ENCODE measurements at places on chromosomes 5 and 9.

- no peak for DNase-seq
These were observed 71.4 kb upstream of the CAST start for GRCh38 chr5:96590796-96591195.

DNA sequence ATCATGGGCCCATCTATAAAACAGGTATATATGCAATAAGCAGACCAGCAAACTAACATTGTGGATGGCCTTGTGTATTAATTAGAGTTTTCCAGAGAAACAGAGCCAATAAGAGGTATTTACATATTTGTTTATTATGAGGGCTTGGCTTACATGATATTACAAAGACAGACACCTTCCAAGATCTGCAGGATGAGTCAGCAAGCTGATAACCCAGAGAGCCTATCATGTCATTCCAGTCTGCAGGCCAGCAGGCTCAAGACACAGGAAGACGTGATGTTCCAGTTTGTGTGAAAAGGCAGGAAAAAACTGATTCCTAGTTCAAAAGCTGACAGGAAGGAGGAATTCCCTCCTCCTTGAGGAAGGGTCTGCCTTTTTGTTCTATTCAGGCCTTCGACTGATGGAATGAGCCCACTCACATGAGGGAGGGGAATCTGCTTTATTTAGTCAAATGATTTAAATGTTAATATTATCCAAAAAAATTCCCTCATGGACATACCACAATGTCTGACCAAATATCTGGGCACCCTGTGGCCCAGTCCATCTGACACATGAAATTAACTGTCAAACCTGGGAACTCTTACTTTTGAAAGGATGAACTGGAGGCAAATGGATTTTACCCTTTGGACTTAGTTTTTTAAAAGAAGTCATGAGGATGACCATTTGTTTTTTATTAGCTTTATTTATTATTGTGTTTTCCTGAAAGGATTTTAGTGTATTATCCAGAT is 161.2 kb upstream of the CHD1 start:
- no peak for DNase-seq

DNA sequence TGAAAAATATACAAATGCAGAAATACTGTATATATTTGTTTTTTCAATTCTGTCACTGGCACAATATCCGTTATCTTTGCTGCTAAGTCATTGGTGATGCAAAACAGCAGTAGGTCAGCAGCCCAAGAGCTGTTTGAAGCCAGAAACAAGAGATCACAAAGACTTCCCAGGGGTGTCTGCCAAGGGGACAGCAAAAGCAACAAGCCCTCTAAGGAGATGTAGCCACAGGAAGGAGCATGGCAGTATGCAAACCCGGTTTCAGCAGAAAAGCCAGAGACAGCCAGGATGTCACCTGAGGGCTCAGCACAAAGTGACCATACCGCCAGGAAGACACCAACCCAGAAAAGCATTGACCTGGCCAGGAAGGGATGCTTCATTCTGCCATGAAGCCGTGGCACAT is 241.5 kb downstream of the ARRDC3 start:
- DNase-seq = no peak

GRCh38 chr5:170750791-170751190 is 32.7 kb upstream of the GABRP start:
- DNase-seq = no peak

DNA sequence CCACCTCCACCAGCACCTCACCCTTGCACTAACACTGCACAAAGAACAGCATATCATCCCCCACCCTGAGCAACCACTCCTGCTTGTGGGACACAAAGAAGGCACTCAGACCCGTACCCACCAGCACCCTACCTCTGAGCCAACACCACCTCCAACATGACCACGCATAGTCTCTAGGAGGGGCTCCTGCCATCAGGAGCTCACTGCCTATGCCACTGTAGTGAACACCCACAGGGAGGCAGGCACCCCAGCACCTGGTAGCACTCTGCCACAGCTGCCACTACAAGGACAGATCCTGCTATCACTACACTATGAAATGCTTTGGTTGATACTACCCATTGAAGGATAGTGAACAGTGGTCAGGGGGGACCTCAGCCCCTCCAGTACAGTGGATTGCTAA is 395.6 kb upstream of the GRAMD2B start:
- no peak for DNase-seq

GRCh38 chr9:100674419-100675122 is 96.7 kb downstream of the CAVIN4 start:
- no peak for DNase-seq

DNA sequence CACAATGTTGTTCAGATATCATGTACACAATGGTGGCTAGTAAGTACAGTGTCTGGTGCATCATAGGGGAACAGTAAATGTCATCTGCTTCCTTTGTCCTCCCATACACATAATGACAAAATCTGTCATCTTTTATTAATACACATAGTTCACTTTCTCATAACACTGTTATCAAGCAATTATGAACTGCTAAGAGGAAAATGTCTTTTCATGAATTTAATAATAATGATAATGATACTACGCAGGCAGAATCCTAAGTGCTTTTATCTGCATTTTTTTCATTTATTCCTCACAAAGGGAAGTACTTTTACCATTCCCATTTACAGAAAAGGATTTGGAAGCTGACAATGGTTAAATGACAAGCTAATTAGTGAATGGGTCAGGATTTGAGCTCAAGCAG is 35.7 kb downstream of the DPYSL3 start:
- no peak for DNase-seq

DNA sequence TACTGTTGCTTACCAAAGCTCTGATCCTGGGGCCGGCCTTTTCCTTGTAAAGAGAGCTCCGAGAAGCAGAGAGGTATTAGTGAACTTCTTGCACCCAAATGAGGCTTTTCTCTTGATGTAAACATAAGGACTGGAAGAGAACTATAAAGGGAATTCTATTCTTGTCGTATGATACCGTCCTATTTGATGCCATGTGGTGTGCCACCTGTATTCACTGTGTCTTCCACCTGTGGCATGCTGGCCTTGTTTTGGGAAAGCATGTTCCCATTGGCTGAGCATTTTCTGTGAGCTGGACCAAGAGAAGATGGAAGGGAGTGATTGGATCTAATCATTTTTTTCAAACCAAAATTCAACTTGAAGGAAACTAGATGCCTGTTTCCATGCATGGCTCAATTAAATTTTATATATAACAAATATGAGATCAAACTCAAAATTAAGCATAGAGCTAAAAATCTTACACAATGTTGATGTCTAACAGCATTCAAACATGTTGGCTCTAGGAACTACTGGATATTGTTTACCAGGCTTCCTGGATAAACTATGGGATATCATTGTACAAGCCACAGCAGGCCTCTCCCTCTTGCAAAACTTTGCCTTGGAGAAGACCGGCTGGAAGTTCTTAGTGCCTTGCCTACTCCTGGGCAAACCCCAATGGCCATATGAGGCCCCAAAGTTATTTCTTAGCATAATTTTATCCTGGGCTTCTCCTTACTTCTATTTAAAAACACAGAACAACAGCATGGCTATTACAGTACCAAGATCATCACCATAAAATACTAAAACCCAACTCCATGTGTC is 115.3 kb downstream of the TSSK1B start:
- no peak for DNase-seq

DNA sequence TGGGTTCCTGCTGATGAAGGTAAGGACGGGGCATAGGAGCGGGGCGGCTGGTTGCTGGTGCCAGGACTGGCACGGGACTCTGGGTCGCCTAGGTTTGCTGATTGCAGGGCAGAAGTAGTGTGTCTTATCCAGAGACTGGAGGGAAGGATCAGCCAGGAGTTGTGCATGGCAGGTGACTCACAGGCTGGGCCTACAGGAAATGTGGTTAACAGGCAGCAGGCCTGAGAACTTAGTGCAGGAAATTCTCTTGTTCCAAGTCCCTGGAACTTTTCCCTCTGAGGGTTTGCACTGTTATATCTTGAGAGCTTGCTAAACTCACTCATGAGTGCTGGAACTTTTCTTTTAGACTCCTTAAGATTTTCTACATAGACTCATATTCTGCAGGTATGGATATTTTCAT is 95.1 kb downstream of the ANXA2R start:
- DNase-seq = peak; percentile 96

DNA sequence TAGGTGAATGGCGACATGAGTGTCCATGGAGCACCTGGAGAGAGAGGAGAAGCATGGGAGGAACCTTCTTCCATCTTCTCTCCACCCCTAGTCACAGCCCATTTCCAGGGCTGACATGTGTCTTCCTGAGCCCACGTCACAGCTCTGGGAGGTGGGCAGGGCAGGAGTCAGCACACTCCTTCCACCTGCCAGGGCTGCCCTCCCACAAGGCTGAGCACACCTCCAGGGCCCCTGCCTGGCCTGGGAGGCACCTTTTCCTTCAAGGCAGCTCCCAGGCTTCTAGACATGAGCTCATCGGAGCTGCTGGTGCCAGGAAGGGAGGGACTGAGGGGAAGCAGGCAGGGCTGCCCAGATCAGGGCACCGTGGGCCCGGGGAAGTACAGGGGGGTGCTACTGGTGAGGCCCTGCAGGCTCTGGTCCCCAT is 13.6 kb upstream of the SYNPO start:
- DNase-seq = no peak

DNA sequence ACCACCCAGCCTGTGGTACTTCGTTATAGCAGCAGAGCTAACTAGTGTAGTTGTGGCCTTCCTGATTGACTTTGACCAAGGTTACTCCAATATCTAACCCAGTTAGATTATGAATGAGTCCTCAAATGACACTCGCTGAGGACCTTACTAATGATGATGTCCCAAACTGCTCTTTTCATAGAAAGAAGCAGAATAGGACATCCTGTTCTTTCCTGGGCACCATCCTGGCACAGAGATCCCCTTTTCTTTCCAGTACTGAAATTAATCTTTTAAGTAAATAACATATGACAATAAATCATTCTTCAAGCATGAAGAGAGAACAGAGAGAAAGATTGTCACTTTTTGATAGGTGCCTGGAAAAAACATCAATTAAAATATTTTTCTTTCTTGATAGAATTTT is 26.7 kb upstream of the SPINK14 start:
- DNase-seq = no peak

- no peak for DNase-seq
These were observed 10.7 kb upstream of the DIPK1B start for GRCh38 chr9:136701668-136702053.

DNA sequence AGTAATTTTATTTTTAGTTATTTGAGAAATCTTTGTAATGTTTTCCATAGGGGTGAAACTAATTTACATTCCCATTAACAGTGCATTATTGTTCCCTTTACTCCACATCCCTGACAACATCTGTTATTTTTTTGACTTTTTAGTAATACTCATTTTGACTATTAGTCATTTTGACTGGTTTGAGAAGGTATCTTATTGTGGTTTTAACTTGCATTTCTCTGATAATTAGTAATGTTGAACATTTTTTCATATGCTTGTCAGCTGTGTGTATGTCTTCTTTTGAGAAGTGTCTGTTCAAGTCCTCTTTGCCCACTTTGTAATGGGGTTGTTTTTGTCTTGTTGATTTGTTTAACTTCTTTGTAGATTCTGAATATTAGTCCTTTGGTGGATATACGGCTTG is 27.5 kb downstream of the CCDC152 start:
- DNase-seq = no peak

GRCh38 chr5:39052141-39052540 is 22.1 kb downstream of the RICTOR start:
- DNase-seq = no peak

- peak; percentile 45 for DNase-seq
These were observed 2.5 kb downstream of the PTGES2 start for GRCh38 chr9:128124873-128125579.

DNA sequence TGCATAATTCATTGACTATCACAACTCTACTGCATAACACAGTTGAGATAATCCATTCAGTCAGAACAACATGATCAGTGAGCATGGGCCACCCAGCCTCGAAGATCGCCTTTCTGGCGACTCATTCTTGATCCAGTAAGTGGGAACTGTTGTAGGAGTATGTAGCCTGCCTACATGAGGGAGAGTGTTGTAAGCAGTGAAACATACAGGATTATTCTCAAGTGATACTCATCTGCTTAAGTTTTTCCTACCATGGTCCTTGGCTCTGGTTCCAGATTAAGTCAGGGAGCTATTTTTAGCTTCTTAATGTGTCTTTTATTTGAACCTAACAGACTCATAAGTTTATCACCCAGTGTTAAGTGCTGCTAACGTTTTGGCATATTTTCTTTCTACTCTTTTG is 44.0 kb downstream of the TNPO1 start:
- DNase-seq = peak; percentile 76

DNA sequence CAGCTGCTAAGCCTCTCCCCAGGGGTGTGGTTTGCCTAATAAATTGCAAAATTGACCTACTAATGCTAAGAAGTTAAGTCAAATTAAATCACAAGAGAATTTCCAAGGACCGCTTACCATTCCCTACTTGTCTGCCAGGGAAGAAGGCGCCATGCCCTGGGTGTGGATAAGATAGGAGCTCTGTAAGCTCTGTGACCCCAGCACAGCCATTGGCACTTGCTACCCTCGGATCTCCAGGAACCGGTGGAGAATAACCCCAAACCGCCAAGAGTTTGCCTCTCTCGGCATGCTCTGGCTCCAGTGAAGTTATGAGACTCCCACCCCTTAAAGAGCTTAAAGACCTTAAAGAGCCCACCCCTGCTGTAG is 58.9 kb downstream of the NEURL1B start:
- DNase-seq = no peak

- DNase-seq = no peak
These were observed 1158.4 kb upstream of the SEMA6A start for GRCh38 chr5:117733051-117733450.

- DNase-seq = peak; percentile 39
These were observed 142.1 kb downstream of the LHFPL2 start for GRCh38 chr5:78506261-78507024.

DNA sequence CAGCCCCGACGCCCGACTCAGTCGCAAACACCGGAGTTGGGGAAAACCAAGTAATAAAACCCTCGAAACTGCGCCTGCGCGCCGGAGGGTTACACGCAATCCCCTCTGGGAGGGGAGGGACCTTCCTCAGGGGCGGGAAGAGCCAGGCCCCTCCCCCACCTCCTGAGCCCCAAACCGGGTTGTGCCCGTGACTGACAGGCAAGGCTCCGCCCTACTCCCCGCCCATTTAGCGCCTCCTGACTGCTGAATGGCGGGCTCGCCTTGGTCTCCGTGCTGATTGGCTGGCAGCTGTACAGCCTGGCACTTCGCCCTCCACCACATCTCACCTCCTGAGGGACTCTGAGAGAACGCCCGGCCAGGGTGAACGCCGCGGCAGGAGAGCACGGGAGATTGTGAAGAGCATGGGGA is at the start of gene PRDM9:
Gene PRDM9 (plus strand): TSS at position 332 of the 408 bp plus-strand sequence. CDS start 1,425 bp downstream, outside the sequence.
- no peak for DNase-seq

- peak; percentile 99 for DNase-seq
These were observed 534.5 kb downstream of the BNC2 start for GRCh38 chr9:16335788-16336580.

GRCh38 chr5:73603998-73604397 is 22.0 kb upstream of the ARHGEF28 start:
- DNase-seq = no peak

DNA sequence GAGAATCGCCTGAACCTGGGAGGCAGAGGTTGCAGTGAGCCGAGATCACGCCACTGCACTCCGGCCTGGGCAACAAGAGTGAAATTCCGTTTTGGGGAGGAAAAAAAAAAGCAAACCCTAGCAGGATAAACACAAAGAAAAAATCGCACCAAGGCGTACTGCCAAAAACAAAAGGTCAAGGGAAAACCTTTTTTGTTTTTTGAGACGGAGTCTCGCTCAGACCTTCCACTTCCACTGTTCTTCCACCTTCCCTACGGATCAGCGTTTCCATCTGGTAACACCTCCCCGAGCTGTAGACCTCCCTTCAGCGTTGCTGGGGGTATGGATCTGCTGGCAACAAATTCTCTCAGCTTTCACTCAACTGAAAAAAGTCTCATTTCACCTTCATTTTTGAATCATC is 20.1 kb upstream of the FCN2 start:
- no peak for DNase-seq
